K562 (cell line): ENCODE measurements at places on chromosomes 12 and 14. TPM values are rescaled to one million over a fixed set of nuclear protein-coding genes. Genes with fewer than 3 reads are reported as not detected.

The EFS gene
- polyA plus RNA-seq: 0.01 TPM in 1 of 2 replicates, not detected in the other

- peaks cover 24% of the 10 kb centered on the region for H3K27me3 ChIP-seq
- H3K36me3 ChIP-seq: no peaks in the 10 kb centered on the region
- H3K27ac ChIP-seq: no peak overlapping the region
- no peak overlapping the region for H3K4me3 ChIP-seq
- DNase-seq: no peak
These were observed 80.3 kb downstream of the PAPOLA start for GRCh38 chr14:96582411-96582961.

DNA sequence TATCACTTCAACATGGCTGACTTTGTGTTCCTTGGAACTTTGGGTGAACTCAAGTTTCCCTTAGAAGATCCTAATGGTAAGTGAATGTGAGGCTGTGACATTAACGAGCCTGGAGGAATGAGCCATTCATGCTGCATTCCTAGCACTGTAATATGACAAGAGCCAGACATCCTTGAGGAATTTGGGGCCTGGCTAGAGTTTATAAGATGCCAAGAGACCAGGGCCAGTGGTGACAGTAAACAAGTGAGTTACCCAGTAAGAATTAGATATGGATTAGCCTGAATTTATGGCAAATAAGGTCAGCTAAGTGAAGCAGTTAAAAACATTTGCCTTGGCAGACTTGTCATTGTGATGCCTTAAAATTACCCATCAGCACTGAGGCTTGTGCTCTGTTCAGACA, 232.4 kb downstream of the AKAP6 start:
- no peak overlapping the region for H3K4me3 ChIP-seq
- H3K4me1 ChIP-seq: no peaks in the 10 kb centered on the region
- no peak for DNase-seq
- H3K27ac ChIP-seq: no peak overlapping the region
- H3K27me3 ChIP-seq: no peaks in the 10 kb centered on the region

GRCh38 chr12:11837216-11837934, 187.9 kb downstream of the ETV6 start:
- H3K27ac ChIP-seq: no peak overlapping the region
- no peak for DNase-seq
- no peaks in the 10 kb centered on the region for H3K36me3 ChIP-seq
- H3K27me3 ChIP-seq: no peaks in the 10 kb centered on the region
- no peak overlapping the region for H3K4me3 ChIP-seq
- peaks cover 43% of the 10 kb centered on the region for H3K4me1 ChIP-seq

- peaks cover 37% of the 10 kb centered on the region for H3K4me1 ChIP-seq
- DNase-seq: no peak
- H3K27me3 ChIP-seq: no peaks in the 10 kb centered on the region
- H3K4me3 ChIP-seq: no peak overlapping the region
These were observed 28.6 kb upstream of the CEBPE start for GRCh38 chr14:23147676-23148075.

The FAR2 gene
- 5.0 and 6.6 TPM in 2 replicates for polyA plus RNA-seq

DNA sequence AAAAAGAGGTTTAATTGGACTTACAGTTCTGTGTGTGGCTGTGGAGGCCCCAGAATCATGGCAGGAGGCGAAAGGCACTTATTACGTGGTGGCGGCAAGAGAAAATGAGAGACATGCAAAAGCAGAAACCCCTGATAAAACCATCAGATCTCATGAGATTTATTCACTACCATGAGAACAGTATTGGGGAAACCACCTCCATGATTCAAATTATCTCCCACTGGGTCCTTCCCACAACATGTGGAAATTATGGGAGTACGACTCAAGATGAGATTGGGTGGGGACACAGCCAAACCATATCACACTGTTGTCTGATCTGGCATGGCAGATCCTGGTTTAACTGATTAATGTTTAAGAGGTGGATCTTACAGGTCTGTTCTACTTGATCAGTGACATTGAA, 5.6 kb downstream of the DDX47 start:
- no peak overlapping the region for H3K27ac ChIP-seq
- H3K27me3 ChIP-seq: no peaks in the 10 kb centered on the region
- H3K36me3 ChIP-seq: peaks cover 79% of the 10 kb centered on the region
- H3K4me3 ChIP-seq: no peak overlapping the region
- H3K4me1 ChIP-seq: peaks cover 5% of the 10 kb centered on the region; the same call in 2 of the 3 replicates
- no peak for DNase-seq

- no peaks in the 10 kb centered on the region for H3K36me3 ChIP-seq
- no peak for DNase-seq
- H3K4me3 ChIP-seq: no peak overlapping the region
- H3K27ac ChIP-seq: no peak overlapping the region
- no peaks in the 10 kb centered on the region for H3K27me3 ChIP-seq
These were observed 73.5 kb downstream of the RIN3 start for GRCh38 chr14:92586963-92587699.

The SCFD1 gene
- polyA plus RNA-seq: 48.9 and 81.3 TPM in 2 replicates

DNA sequence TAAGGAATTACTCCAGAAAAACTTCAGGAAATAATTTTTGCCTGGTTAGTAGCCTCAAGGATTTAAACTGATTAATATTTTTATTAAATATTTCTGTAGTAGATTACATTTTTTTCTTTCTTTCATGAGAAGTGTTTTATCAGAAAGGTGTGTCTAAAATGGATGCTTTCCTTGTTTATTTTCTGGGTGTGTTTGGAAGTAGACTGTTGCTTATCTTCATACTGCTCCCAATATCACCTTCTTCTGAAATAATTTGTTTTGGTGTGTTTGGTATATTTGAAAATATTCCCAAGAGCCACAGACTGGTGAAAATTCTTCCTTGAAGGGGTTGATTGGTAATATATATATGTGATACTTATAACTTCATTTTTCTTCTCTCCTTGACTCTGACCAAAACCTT, 10.1 kb upstream of the REP15 start:
- no peak overlapping the region for H3K27ac ChIP-seq
- no peaks in the 10 kb centered on the region for H3K4me1 ChIP-seq
- no peak overlapping the region for H3K4me3 ChIP-seq
- H3K27me3 ChIP-seq: peaks cover 10% of the 10 kb centered on the region; the same call in 2 of the 3 replicates

The ADAM21 gene
- polyA plus RNA-seq: 0.05 TPM in 2 replicates

- no peaks in the 10 kb centered on the region for H3K27me3 ChIP-seq
- DNase-seq: no peak
- no peaks in the 10 kb centered on the region for H3K4me1 ChIP-seq
- no peak overlapping the region for H3K27ac ChIP-seq
- H3K4me3 ChIP-seq: no peak overlapping the region
These were observed 172.8 kb downstream of the DPF3 start for GRCh38 chr14:72721083-72721482.

- no peak overlapping the region for H3K27ac ChIP-seq
- no peak for DNase-seq
- H3K27me3 ChIP-seq: no peaks in the 10 kb centered on the region
- no peaks in the 10 kb centered on the region for H3K4me1 ChIP-seq
- H3K36me3 ChIP-seq: no peaks in the 10 kb centered on the region
- H3K4me3 ChIP-seq: no peak overlapping the region
These were observed 1345.3 kb upstream of the SEL1L start for GRCh38 chr14:82878951-82879350.

- peaks cover 23% of the 10 kb centered on the region; the same call in 2 of the 3 replicates for H3K36me3 ChIP-seq
- no peak overlapping the region for H3K4me3 ChIP-seq
- no peaks in the 10 kb centered on the region for H3K27me3 ChIP-seq
- DNase-seq: no peak
- no peak overlapping the region for H3K27ac ChIP-seq
These were observed 59.7 kb downstream of the AEBP2 start for GRCh38 chr12:19499030-19499429.
